Activated CD4-positive, alpha-beta T cell treated with anti-CD3 and anti-CD28 coated beads, Interleukin-2, amount 10 ng/mL, durations not matched to agents 24 days and 14 days (primary cell): ENCODE measurements at places on chromosomes 12 and 14.

DNA sequence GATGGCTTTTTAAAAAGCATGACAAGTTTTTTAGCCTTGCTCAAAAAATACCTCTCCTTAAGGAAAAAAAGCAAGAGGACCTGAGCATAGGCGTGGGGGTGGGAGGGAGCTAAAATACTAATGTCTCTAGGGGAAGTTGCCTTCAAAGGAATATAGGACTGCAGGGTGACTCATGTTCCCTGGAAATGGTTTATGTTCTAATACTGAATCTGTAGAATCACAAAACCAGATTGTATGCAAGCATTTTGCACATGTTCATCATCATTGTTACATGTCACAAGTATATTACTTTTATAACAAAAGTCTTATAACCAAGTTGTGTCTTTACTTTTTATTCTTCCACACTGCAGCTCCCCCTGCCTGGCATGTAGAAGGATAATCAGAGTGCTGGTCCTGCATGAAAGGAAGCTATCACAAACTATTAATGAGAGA, 36.6 kb downstream of the GPR135 start:
- no peak for DNase-seq

GRCh38 chr12:92721130-92721529, 18.3 kb downstream of the PLEKHG7 start:
- no peak for DNase-seq

- peak; percentile 62 for DNase-seq
Measured at GRCh38 chr14:53953828-53954550, 2.6 kb downstream of the BMP4 start.

DNA sequence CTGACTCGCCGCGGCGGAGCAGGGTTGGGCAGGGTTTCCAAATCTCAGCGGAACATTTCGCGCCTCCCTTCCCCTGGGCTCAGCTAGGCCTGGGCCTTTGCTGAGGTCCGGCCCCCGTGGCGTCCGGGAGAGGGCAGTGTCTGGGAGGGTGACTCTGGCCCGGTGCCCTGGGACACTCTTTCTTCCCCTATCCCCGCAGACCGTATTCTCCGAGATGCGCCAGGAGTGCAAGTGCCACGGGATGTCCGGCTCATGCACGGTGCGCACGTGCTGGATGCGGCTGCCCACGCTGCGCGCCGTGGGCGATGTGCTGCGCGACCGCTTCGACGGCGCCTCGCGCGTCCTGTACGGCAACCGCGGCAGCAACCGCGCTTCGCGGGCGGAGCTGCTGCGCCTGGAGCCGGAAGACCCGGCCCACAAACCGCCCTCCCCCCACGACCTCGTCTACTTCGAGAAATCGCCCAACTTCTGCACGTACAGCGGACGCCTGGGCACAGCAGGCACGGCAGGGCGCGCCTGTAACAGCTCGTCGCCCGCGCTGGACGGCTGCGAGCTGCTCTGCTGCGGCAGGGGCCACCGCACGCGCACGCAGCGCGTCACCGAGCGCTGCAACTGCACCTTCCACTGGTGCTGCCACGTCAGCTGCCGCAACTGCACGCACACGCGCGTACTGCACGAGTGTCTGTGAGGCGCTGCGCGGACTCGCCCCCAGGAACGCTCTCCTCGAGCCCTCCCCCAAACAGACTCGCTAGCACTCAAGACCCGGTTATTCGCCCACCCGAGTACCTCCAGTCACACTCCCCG, 3.0 kb downstream of the WNT1 start:
- peak; percentile 86 for DNase-seq

DNA sequence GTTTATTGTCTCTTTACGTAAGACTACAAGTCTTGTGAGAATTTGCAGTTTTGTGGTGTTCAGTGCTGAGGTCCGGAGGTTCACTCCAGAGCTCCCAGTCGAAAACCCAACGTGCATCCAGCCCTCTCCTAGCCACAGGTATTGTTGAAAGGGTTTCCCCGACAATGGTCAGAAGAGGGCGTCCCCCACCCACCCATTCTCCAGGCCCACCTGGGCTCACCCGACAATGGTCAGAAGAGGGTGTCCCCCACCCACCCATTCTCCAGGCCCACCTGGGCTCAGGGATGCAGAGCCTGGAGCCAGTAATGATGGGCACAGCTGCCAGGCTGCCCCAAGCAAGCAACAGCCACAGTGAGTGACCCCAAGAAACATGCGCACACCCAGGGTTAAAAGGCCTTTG, 126.8 kb upstream of the EVL start:
- no peak for DNase-seq

- no peak for DNase-seq
Measured at GRCh38 chr14:27634056-27634970, 1036.5 kb upstream of the NOVA1 start.

DNA sequence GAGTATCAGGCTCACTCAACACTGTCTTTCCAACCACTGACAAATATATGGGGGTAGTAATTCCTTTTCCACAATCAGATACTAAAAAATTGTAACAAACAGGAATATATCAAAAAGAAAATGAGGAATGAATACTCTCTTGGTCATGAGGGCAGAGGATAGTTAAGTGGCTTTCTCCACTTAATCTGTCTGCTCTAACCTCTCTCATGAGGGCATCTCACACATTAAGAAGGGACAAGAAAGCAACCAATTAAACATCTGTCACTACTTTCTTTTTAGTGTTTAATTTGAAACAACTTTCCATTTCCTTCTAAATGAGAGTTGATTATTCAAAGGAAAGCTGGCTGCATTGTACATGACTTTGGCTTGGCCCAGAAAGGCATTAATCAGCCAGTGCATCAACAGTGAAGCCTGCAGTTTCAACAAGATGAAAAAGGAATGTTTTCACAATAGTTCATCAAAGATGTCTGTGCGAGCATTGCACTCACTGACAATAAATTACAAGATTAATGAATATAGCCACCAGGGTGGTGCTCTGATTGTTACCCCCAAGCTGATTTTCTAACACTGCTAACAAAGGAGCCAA, 142.0 kb downstream of the SEC23A start:
- no peak for DNase-seq

GRCh38 chr14:79543348-79543747, 668.0 kb downstream of the DIO2 start:
- no peak for DNase-seq

- no peak for DNase-seq
Measured at GRCh38 chr12:14138495-14138894, 157.1 kb upstream of the GRIN2B start.

- no peak for DNase-seq
Measured at GRCh38 chr12:26534071-26534470, 298.9 kb downstream of the ITPR2 start.

GRCh38 chr12:43758247-43758727, 303 bp downstream of the PUS7L start:
- no peak for DNase-seq

- peak; percentile 85 for DNase-seq
Measured at GRCh38 chr12:121803861-121804416, at the start of gene SETD1B. TSS of gene SETD1B (plus strand) at chr12:121804009. CDS start at chr12:121804738, 729 bp downstream.

DNA sequence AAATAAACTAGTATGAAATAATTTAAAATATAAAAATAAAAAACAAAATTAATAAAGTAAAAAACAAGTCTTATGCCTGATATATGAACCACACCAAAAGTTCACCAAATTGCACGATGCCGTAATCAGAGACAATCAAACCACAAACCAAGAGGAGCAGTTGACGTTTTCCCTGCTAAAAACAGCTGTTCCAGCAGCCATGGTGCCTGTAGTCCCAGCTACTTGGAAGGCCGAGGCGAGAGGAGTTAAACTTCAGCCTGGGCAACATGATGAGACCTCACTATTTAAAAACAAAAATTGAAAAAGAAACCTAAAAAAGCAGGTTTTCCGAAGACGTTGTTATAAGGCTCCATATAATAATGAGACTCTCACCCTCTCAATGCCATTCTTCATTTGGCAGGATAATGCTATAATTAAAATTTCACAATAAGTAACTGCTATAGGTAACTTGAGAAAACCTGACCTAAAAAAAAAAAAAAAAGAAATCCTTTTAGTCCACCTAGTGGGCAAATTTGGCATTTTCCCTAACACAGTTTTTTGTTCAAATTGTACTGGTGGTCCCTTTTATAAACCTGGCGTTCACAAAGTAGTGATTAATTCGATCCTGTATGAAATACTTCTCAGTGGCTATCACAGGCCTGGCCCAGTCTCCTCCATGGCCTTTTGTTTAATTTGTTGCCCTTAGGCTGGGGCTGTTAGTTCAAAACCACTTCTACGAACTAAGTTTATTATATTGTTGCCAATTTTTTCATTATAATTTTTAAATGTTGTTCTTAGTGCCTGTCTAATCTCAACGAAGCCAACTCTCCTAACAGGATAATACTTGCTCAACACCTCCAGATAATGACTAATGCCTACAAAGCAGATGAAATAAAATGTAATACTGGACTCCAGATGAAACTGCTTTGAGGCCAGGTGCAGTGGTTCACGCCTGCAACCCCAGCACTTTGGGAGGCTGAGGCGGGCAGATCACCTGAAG, 62.1 kb downstream of the TNFAIP2 start:
- DNase-seq = peak; percentile 58

DNA sequence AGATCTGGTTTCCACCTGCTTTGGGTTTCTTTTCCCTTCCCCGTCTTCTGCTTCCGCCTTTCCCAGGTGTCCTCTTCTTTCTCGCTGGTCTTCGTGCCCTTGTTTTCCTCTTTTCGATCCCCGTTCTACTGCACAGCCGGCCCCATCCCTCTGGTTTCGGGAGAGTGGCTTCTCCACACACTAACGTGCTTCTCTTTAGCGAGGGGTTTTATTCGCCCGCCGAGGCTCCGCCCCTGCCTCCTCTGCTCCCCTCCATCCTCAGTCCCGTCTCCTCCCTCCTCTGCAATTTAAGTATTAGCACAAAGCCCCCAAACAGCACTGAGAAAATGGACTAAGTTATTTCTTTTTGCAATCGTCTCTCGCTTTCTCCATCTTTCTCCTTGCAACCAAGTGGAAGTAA, at the start of gene SLC7A8:
Gene SLC7A8, minus strand, starts transcription at position 182 of the 400 bp plus-strand sequence. CDS start 746 bp downstream, outside the sequence.
- peak; percentile 68 for DNase-seq

DNA sequence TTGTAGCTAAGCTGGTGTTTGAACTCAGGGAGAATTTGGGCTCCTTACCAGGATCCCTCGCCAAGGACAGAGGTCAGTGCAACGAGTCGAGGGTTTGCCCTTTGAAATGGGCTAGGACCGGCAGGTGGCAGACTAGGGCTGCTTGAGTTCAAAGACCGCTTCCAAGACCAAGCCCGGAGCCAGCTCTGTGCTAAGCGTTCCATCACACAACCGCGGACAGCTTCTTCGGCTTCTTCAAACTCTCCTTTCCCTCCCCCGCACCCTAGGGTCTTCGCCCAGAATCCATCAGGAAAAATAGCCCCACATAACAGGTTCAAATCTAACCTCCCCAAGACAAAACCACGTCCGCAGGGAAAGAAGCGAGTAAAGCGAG, 705 bp upstream of the FLVCR2 start:
- peak; percentile 91 for DNase-seq

DNA sequence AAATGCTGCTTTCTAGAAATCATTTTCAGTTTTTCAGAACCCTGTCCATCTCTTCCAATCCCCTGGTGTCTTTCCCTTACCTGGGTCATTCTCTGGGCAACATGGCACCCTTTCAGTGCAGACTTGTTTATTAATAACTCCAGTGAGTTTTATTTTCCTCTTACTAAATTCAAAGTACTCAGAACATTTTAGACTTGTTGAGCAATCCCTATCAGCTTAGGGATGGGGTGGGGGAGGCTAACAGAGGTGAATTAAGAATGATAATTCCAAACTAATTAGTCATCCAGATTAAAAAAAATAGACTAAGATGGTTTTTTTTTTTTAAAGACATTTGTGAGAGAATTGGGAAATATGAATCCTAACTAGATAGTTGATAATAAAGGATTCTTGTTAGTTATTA, 10.7 kb downstream of the GPRC5A start:
- no peak for DNase-seq

DNA sequence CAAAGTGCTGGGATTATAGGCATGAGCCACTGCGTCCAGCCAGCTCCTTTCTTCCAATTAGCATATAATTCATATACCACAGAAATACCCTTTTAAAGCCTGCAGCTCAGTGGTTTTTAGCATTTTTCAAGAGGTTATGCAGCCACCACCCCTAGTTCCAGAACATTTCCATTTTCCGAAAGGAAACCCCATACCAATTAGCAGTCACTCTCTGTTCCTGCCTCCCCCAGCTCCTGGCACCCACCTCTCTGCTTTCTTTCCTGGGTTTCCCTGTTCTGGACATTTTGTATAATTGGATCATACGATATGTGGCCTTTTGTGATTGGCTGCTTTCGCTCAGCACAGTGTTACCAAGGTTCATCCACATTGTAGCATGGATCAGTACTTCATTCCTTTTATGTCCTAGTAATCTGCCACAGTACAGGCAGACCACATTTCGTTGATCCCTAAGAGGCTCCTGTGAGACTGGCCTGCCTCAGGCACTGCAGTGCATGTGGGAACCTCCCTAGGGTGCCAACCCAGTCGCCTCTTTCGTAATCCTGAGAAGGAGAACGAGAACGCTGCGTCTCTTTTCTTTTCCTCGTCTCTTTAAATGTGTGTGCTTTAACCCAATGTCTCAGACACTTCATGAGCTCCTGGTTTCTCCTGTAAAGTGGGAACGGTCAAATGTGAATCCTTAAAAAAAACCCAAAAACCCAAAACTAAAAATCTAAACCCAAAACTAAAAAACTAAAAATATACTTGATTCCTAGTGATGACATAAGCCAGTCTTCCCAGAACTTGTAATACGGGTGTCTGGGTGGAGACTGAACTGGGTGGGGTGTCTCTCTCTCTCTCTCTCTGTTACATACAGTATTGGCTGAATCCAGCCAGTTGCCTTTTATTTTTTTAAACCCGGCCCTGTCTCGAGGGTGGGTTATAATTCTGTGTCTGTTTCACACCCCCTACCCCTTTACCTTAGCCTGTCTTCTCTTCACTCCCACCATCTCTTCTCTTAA, 14.7 kb downstream of the AACS start:
- DNase-seq = no peak

- no peak for DNase-seq
Measured at GRCh38 chr12:4540170-4540569, 1.5 kb downstream of the RAD51AP1 start.

DNA sequence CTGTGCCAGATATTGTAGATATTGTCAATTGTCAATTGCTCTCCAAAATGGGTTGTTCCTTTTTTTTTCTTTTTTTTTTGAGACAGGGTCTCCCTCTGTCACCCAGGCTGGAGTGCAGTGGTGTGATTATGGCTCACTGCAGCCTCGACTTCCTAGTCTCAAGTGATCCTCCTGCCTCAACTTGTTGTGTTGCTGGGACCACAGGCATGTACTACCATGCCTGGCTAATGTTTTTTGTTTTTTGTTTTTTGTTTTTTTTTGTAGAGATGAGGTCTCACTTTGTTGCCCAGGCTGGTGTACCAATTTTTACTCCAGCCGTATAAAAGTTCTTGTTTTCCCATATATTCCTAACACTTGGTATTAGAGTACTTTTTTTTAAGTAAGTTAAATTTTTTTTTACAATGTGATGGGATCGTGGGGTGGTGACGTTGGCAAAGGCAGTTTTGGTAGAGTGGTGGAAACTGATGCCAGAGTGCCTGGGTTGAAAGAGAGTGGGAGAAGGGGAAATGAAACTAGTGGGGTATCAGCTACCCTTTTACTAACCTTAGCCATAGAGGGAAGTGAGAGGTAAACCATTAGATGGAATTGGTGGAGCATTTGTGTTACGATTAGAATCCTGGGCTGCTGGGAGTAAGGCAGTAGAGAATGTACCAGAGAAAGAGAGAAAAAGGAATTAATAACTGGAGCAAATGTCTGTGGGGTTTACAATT, 33.0 kb upstream of the CFAP54 start:
- DNase-seq = no peak
